ENCODE measurements at places on chromosomes 7 and 10.

DNA sequence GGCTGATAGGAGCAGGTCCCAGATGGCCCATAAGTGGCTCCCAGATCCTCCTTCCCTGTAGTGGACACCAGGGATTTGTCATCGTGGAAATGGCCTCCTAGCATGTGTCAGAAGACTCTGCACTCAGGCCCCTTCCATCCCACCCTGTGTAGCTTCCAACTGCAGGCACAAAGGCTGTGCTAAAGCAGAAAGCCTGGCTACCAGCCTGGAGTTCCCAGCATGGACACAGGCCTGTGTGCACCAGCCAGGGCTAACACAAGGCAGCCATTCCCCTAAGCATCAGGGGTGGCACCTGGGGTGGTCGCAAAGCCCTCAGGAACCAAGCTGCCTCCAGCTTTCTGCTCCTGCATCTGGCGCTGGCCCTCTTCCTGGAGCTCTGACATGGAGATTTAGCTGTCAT, 4.5 kb upstream of the CAMK2B start:
- DNase-seq: no peak

DNA sequence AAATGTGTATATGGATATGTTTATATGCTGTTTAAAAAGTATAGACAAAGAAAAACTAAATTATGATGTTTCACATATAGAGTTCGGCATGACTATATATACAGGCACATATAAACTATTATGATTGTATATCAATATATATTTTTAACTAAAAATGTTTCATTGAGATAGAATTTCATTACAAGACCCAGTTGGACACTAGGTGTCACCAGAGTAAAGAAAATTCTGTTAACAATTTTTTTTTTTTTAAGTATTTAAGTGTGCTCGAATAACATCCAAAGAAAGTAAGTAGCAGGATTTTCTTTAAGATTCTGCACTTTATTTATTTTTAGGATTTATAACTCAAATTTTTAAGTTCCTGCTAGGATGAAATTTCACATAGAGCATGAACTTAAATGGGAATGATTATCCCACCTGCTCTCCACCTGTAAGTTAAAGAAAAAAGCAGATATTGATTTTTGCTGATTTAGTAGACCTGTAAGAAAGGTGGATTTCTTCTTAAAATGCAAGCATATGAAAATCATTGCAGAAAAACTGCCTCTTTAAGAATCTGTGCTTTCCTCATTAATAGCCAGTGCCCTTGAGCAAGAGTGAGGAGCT, 961.5 kb downstream of the PCDH15 start:
- no peak for DNase-seq

GRCh38 chr10:3825862-3826351, 40.9 kb upstream of the KLF6 start:
- DNase-seq: no peak

GRCh38 chr10:10973310-10973709, 44.4 kb upstream of the CELF2 start:
- no peak for DNase-seq

- no peak for DNase-seq
Observed at GRCh38 chr10:126250527-126251310, 137.6 kb downstream of the ADAM12 start.

GRCh38 chr7:144987686-144988085, 151.8 kb upstream of the TPK1 start:
- DNase-seq: no peak

DNA sequence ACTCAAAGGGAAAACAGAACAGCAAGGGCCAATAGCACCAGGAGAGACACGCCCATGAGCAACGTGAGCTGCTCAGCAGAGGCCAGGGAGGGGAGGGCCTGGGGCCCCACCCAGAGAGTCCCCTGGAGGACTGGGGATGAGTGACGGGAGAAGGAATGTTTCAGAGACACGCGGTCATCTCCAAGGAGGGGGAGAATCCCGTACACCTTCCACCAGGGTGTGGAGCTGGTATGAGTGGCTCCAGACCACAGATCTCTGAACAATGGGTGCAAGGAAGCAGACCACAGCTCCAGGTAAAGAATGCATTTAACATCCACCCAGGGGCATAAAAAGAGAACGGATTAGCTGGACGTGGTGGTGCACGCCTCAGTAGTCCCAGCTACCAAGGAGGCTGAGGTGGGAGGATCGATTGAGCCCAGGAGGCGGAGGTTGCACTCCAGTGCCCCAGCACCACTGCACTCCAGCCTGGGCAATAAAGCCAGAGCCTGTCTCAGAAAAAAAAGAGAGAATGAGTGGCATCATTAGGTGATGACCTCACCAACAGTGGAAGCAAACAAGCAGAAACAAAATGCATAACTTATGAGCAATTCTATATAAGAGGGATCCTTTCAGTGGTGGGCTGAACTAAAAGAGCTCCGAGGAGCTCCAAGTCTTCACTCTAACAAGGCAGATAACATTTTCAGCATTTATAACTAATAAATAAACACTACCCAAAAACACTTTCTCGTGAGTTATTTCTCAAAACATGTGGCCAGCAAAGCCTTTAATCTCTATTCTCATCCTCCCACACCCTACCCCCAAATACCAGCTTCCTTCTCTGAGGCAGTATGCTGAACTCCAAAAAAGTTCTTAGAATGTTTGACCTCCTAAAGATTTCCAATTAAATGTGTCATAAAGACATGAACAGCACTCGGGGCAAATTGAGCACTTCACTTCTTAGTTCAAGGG, 12.5 kb downstream of the PSAP start:
- no peak for DNase-seq

GRCh38 chr7:143416565-143417149, 8.0 kb upstream of the EPHA1 start:
- DNase-seq: no peak

GRCh38 chr10:30580241-30580640, 49.3 kb downstream of the LYZL2 start:
- no peak for DNase-seq
